T-cell (primary cell): ENCODE measurements at places on chromosomes 16 and 17.

DNA sequence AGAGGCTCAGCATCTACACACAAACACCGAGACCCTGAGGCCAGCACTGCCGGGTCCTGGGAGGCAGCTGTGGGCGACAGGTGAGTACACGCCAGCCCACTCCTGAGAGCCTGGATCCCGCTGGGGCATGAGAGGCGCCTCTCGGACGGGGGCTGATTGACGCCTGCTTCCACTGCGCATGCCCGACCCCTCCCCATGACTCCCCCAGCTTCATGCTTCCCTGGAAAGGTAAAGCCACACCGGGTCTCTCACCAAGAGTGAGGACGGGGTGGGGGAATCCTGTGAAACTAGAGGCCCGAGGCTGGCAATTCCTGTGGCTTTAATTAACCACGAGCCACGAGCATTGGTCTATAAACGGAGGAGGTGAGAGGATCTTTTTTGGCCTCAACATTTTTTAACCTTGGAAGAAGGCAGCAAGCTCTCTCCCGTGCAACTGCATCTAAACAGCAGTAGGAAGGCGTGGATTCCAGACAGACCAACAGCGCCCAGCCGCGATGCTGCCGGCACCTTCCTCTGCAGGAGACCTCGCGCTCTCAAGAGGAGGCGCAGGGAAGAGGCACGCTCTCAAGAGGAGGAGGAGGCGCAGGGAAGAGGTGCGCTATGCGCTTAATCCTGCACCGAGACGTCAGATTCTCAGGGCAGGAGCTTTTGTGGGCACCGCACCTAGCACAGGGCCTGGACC is 71.8 kb upstream of the METRNL start:
- DNase-seq = no peak

DNA sequence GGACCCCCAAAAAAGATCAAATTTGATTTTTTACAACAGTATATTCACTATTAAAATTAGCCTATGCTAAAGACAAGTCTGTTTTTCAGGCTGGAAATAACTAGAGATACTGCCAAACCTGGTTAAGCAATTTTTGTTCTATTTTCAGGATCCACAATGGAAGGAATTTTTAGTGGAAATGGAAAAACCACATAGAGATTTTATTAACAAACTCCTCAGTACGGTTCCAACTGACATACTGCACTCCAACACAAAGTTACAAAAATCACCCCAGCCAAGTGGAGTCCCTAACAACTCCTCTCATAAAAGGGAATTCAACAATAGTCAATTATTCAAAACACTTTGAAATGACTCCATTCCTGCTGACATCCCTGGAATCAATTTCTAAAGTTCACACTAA is 101.6 kb upstream of the TOB1 start:
- no peak for DNase-seq

DNA sequence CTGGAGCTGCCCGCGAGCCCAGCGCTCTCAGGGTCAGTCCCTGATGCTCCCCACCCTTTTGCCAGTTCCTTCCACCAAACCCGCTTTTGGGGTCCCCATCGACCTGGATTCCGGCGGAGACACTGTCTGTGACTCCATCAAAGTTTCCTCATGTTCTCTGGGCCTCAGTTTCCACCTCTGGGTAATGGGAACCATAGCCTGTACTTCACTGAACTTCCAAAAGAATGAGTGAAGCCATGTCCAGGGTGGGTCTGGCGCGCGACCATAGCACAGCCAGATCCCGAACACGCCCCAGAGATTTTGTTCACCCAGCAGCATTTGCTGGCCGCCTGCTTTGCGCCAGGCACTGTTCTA is 327 bp downstream of the SDR42E2 start:
- no peak for DNase-seq

GRCh38 chr16:87050142-87050541 is 267.1 kb downstream of the C16orf95 start:
- DNase-seq = no peak

DNA sequence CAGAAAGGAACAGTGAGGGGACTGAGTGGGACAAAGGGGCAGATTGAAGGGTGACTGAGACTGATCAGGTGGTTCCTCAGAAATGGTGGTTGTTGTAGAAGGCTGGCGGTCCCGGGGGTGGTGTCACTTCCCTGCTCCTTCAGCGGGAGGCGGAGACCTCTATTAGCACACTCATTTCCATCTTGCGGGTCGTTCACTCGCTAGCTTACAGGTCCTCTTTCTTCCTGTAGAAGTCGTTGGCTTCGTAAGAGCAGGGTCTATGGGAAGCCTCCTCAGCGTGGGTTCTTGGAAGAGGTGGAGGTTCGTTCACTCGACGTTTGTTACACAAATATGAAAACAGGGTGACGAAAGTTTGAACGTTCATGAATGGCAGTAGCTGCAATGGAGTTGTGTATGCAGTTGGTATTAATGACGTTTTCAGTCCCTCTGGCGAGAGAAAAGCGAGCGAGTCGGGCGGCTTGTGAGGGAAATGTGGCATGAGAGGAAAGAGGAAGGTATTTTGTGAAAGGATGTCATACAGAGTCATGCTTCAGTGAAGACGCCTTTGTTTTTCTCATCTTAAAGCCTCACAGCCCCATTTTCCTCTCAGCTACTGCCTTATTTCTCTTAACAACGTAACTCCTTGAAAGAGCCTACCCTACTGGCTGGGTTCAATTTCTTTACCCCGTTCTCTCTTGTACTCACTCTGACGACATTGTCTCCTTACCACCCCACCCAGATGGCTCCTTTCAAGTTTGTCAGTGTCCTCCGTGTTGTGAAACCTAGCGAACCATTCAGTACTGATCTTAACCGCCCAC is 667 bp downstream of the EFCAB13 start:
- peak; percentile 49 for DNase-seq

DNA sequence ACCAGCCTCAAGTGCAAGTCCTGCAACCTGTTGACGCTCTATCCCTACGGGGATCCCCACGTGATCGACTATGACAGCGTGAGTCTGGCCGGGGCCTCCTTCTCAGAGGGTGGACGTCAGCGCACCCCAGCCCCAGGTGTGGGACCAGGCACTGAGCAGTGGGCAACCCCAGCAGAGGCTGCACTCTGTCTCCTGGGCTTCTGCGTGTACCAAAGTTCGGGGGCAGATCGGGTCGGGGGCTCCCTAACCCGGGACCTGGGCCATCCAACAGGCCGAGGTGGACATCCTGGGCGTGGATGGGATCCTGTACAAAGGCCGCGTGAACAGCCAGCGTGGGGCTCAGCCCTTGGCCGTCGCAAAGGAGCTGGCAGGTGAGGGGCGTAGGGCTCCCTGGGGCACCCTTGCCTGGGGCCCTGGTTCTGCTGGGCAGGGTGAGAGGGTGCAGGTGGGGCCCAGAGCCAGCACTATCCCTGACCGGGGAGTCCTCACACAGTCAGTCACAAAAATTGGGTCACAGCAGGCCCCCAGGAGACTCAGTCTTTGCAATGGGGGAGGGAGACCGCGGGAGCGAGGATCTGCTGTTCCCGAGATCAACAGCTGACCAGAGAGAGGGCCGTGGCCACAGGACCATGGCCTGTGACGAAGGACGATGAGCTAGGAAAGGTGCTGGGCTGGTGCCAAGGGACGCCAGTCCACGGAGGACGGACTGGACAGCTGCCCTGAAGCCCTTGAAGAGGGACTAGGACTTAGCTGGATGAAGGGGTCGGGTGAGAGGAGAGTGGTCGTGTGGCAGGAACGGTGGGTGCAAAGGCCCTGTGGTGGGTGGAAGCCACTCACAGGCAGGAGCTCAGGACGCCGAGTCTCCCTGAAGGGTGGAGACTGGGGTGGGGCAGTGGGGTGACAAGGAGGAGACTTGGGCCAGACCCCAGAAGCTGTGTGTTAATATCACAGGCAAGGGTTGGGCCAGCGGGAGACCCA is 20.0 kb downstream of the UBALD1 start:
- no peak for DNase-seq

GRCh38 chr16:2777231-2777902 is at the start of gene ELOB:
Gene ELOB, minus strand, starts transcription at chr16:2777280. Its CDS starts 41 bp downstream, at chr16:2777239.
- DNase-seq = peak; percentile 88

DNA sequence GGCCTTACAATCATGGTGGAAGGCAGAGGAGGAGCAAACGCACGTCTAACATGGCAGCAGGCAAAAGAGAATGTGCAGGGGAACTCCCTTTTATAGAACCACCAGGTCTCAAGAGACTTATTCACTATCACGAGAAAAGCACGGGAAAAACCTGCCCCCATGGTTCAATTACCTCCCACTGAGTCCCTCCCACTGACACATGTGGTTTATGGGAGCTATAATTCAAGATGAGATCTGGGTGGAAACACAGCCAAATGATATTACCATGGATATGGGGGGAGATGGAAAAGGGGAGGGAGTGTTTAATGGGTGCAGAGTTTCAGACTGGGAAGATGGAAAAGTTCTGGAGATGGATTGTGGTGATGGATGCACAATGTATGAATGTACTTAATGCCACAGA is 23.0 kb downstream of the TEKT5 start:
- DNase-seq = no peak

DNA sequence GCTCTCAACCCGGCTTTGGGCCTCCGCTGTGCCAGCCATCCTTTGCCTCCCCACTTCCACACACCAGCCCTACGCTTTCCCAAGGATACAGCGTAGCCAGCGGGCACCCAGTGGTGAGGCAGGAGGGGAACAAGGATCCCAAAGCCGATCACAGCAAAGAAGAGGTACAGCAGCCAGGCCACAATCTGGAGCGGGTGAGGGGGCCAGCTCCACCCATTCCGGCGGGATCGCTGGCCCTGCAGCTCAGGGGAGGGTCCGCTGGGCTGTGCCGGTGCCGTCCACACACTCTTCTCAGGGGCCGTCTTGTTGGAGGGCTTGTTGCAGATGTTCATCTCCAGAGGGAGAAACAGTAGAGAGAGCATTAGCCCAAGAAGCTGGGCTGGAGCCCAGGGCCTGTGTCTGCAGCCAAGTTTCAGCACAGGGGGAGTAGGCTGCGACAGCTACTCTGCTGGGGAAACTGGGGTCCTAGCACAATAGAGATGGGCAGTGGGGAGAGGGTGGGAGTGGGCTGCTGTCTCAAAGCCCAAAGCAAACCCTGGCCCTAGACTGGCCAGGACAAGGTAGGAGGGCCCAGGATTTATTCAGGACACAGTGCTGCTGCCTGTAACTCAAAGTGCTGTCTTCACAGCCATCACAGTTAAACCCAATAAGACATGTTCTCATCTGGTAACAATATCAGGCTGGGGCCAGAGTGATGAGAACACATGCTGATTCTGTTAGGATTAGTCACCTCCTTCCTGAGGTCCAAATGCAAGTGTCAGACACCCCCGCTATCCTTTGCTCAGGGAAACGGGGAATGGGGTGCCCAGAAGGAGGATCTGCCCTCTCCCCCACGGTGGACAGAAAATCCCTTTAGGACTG is 9.9 kb downstream of the ZDHHC1 start:
- no peak for DNase-seq

DNA sequence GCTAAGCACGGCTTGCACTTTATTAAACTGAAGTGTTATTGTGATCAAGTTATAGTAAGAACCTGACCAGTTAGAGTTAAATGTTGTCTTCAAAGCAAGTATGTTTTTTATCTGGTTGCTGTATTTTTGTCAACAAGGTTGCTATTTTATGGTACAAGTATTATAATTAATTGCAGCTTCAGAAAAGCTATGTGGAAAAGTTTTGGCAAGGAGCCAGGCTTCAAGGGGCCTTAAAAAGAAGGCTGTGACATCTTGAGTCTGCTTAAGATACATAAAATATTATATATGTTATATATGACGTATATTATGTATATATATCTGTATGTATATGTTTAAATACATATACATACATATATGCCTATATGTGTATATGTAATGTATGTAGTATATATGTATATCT is 1461.2 kb upstream of the CDH8 start:
- no peak for DNase-seq

- DNase-seq = no peak
Measured at GRCh38 chr16:82628088-82628423, 1.3 kb downstream of the CDH13 start.

- no peak for DNase-seq
Measured at GRCh38 chr16:67790071-67790470, 16.3 kb downstream of the RANBP10 start.

- no peak for DNase-seq
Measured at GRCh38 chr16:53643474-53643873, 60.2 kb downstream of the RPGRIP1L start.

DNA sequence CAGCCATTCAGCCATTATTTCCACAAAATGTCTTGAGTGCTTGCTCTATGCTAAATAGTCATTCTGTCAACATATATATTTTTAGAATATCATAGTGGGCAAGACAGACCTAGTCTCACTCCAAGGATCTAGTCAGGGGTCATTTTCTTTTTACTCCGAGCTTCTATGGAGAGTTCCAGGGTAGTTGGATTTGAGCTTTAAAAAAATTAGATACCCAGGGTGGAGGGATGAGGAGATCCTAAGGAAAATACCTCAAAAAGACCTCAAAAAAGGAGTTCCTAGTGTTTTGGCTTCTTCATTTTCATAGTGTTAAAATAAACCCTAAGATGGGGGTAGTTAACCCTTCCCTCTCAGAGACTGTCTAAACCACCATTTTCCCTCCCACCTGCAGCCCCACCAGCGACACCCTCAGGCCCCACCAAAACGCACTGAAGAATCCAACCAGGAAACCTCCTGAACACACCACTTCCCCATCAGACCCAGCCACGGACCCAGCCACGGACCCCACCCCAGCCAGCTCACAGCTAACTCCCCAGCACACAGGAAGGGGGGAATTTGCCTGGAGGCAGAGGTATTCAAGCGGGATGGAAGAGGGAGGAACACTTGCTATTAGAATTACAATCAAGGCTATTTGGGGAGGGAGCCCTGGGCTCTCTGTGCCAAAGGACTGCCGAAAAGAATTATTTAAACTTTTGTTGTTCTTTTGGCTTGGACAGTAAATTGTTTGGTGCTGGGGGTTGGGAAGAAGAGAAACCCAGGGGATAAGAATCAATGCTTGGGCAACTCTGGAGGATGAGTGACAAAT is 2.2 kb downstream of the ETV4 start:
- no peak for DNase-seq

DNA sequence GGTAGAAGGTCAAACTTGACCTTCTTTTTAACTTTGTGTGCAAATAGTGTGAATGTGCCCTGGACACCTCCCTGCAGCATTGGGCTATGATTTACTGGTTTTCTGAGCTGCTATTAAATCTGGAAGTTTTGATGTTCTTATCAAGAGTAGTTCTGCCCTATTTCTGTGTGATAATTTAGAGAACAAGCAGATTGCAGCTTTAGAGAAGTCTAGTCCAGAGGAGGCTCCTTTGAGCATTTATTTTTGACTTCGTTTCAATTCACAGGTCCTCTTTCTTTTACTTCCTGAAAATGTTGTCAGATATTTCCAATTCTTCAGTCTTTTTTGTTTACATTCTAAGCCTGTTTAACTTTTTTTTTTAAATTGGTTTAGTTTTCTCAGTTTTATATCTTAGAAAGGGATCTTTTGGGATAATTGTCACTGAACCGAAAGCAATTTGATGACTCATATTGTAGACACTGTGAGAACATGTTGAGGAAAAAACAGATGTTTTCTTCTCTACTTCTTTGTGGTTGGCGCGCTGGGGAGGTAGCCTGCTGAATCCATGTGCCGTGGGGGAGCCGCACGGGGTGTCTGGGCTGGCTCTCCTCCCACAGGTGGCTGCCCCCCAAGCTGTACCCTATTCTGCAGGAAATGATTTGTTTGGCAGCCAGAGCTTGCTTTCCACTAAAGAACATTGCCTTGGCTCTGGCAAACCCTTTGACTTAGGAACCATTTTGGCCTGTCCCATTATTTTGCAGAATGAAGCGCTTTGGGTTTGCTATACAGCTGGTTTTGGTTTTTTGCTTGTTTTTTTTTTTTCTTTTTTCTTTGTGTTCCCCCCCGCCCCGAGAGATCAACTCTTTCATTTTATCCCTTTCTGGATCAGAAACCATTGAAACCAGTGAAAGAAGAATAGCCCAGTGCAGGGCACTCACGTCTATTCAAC is 53.4 kb downstream of the MFSD11 start:
- peak; percentile 22 for DNase-seq

GRCh38 chr16:85707528-85708095 is 18.9 kb upstream of the GINS2 start:
- no peak for DNase-seq

- no peak for DNase-seq
Measured at GRCh38 chr16:24729951-24730815, 732 bp downstream of the TNRC6A start.
